ENCODE measurements at places on chromosomes 13 and 19.
A peak's percentile ranks its signal among the peaks of the same experiment; 100 is the strongest.

GRCh38 chr13:42832341-42833096 is 51.1 kb downstream of the FAM216B start:
- DNase-seq = no peak

- DNase-seq = no peak
Measured at GRCh38 chr13:73656863-73657262, 477.3 kb downstream of the KLF12 start.

GRCh38 chr13:79986890-79987289 is 354.0 kb downstream of the SPRY2 start:
- no peak for DNase-seq

DNA sequence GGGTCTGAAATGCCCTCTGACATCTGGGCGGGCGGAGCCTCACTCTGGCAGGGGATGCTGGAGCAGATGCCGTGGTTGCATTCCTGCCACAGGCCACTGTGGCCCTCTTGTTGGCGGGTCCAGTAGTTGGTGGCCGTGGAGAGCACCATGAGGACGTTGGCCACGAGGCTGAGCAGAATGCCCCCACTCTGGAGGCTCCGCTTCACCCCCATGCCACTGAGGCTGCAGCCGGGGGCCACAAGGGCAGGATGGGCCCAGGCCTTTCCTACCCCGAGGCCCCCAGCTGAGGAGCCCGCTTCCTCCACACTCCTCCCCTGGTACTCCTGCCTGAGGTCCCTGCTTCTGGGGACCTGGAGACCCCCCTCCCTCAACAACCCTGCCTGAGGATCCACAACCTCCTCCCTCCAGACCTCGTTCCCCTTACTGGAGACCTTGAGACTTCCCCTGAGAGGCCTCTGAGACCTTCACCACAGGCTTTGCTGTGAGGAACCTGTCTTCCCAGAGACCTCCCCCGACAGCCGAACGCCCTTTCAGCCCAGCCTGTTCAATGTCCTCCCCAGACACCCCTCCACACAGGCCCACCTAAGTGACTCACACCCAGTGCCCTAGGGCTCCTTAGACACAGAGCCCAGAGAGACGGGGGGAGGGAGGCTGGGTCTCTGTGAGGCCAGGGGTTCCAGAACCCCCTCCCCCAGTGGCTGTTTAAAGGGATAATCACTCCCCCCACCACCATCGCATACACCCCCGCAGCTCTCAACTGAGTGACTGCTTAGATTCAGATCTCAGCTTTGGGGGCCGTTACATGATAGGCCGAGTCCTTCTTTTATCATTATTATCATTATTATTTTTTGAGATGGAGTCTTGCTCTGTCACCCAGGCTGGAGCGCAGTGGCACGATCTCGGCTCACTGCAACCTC is at the start of gene CLDND2:
Gene CLDND2, minus strand, starts transcription at position 638 of the 917 bp plus-strand sequence. Its CDS starts 426 bp downstream, at position 212.
- DNase-seq = no peak

DNA sequence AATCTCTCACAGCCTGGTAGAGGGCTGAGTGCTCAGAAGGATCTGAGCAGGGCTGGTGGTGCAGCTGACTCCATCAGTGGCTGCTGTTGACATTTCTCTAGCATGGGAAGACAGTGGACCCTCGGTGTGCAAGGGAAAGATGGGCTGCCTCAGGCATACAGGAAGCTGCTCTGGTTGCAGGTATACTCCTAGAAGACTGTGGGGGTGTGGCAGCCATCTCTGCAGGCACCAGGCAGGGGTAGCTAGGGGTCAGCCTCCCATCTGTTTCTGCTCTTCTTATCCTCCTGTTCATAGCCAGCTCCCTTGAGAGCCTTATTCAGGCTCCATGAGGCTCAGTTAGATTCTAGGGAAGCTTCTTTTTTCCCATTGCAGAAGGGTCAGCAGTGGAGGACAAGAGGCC is 475.5 kb downstream of the TSHZ3 start:
- DNase-seq = no peak

DNA sequence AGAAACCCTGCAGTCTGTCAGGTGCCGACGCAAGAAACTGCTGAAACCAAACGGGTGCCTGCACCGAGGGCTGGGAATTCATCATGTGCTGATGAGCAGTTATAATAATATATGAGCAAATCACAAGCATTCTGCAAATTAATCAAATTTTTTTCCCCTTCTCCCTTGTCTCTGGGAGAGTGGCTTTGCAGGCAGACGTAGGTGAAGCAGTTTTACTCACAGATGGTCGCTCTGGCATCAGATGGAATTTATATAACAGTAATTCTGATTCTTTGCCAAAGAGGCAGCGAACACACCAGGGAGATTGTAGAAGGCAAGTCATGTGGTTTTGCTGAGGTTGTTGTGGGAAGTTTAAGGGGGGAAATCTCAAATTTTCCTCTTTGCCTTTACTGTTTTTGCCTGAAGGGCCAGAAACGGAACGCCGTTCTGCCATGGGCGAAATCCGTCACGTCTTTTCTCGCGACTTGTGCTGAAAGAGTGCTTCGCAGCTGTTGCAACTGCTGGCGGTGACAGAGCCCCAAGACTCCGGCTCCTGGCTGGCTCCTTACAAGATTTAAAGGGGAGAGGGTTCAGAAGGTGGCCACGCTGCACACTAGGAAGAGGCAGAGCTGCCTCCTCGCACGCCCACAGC is 320.1 kb downstream of the ZNF536 start:
- DNase-seq = no peak

DNA sequence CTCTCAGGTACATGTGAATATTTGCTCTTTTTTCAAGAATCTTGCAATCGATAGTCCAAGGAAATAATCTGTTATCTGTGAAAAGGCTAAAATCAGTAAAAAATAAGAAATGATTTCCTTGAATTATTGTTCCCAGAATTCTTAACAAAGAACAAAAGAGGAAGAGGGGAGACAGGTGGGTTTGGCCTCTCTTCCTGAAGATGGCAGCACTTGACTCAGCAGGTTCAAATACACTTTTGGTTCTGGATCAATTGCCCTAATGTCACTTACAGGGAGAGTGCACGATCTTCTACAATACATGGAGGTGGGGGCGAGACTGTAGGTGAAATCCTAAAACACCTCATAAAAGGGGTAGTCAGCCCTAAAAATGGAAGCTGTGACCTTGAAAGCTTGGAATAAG is 358.7 kb downstream of the IRS2 start:
- no peak for DNase-seq

DNA sequence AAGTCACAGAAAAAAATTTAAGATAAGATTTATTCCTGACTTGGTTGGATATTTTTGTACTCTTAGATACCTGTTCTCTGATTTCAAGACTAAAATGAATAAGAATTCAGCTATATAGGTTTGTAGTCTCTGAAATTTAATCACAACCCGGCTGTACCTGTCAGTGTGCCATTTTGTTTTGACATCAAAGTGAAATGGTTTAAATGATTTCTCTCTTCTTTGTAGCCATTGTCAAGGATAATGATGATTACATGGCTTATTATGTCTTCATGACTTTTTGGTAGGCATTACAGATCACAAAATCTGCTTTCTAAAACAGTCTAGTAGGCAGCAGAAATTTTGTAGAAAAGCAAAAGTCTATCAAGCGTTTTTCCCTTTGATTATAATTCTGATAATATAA is 72.5 kb downstream of the PCDH17 start:
- DNase-seq = no peak

DNA sequence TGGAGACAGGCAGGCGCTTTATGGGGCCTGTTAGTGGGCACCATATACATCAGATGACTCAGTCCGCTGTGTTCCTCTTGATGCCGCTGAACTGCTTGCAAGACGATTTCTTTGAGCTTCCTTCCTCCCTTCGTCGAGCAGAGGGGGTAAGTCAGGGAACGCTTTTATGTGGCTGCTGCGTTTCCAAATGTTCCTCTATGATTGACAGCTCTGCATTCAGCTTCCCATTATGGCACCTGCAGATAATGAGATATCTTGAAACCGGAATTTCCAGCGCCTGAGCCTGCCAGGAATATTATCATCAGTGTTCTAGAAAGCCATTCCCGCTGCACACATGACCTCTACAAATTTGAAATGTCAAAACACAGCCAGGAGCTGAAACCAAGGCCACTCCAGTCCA is 257.0 kb downstream of the TSHZ3 start:
- no peak for DNase-seq

DNA sequence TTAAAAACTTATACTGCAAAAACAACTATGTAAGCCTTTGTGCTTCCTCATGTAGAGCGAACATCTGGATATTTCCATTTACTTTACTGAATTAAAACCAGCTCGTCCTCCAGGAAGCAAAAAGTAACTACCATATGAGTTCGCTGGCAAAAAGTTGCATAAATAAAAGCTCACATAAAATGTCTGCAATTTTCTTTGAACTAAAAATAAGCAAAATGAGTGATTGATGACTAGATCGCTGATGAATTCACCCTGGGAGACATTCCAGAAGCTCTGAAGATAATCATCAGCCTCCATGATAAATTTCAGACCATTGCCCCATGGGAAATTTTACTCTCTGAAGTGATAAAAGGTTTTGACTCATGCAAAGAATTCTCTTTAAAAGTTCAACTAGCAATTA is 67.3 kb upstream of the SACS start:
- DNase-seq = no peak

- DNase-seq = no peak
Measured at GRCh38 chr13:21675095-21675991, 4.5 kb downstream of the FGF9 start.

DNA sequence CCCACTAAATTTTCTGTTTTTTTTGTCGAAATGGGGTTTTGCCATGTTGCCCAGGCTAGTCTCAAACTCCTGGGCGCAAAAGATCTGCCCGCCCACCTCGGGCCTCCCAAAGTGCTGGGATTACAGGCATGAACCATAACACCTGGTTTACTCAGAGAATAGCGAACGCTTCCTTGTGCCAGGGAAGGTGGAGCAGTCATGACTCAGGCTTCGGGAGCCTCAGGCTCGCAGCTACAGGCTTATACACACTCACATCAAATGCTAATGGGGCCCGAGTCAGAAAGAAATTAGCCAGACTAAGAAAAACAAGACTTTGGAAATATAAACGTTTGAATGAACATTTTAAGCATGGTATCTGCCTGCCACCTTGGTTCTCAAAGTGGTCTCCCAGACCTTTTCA is 11.0 kb upstream of the TPT1 start:
- no peak for DNase-seq

- no peak for DNase-seq
Measured at GRCh38 chr19:23033721-23034120, 30.7 kb upstream of the ZNF728 start.

GRCh38 chr13:99486996-99487395 is 14.3 kb upstream of the TM9SF2 start:
- no peak for DNase-seq

GRCh38 chr13:40192452-40192851 is 474.0 kb downstream of the FOXO1 start:
- no peak for DNase-seq

DNA sequence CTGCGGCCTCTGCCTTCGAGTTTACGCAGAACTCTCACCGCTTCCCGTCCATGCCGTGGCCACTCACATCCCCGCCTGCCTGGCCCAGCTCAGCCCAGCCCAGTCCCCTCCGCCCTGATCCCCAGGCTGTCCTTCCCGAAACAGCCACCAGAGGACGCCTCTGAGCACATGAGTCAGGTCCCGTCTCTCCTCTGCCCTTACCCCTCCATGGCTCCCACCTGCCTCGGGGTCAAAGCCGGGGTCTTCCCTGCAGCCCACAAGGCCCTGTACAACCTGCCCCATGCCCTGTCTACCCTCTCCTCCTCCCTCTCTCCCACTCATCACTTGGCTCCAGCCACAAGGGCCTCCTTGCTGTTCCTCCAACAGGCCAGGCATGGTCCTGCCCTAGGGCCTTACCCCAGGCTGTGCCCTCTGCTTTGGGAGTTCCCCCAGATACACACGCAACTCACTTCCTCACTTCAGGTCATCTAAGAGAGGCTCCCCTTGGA is 8.1 kb upstream of the SEMA6B start:
- DNase-seq = peak; percentile 68

DNA sequence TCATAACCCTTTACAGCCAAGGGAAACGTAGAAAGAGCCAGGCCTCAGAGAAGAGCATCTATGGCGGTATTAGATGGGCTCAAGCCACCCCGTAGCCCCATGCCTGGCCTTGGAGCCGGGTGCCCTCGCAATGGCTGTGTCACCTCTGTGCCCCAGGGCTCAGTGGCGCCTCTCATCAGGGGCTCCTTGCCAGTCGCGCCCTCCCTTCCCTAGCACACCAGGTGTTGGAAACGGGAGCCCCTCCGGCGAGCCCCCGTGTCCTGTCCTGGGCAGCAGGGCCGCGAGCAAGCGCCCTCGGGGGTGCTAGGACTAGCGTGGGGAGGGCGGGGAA is 453 bp downstream of the ZNF256 start:
- no peak for DNase-seq

DNA sequence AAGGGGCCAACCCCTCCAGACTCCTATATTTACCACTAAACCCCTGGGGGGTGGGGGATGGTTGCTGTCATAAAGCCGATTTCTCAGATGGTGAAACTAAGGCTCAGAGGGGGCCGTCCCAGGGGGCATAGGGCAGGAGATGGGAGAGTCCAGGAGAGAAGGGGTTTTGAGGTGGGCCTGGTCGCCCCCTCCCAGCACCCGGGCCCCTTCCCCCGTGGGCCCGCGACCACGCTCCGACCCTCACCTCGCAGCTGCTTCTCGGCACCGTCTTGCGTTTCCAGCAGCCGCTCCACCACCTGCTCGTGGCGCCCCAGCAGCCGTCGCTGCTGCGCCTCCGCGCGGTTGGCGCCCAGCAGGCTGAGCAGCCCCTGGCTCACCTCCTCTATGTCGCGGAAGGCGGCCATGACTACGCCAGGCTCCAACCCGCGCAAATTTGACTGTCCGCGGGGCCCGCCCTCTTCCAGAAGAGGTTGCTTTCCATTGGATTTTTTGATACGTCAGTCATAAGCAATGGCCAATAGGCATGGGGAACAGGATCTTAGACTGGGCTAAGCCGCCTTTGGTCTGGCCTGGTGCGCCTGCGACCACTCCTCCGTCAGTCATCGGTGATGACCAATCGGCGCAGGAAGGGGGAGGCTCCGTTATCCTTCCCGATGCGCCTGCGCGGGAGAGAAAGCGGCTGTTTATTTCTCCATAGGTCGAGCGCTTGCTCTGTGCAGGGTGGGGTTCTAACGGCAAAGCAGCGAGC is at the start of gene SPC24:
Gene SPC24, minus strand, starts transcription at position 410 of the 748 bp plus-strand sequence. Its CDS starts 6 bp downstream, at position 404.
- peak; percentile 97 for DNase-seq

- no peak for DNase-seq
Measured at GRCh38 chr19:45446295-45446694, 21.5 kb upstream of the FOSB start.

DNA sequence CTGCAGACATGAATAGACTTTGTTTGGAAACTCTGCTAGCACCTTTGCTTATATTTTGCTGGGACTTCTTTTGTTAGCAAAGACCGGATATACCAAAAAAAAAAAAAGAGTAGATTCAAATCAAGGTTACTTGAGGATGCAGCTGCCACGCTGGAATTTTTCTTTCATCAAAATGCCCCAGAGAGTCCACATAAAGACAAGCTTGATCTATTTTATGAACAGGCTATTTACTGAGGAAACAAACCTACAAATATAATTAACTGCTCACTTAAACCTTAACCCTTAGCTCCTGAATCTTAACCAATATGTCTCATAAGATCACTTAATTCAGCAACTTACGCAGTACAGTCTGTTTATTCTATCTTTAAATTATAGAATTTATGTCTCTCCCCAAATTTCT is 27.1 kb upstream of the DOCK9 start:
- DNase-seq = no peak

GRCh38 chr13:99289674-99290337 is 17.4 kb downstream of the GPR183 start:
- no peak for DNase-seq

Measured in T47D (cell line).